ENCODE measurements at places on chromosomes 7 and 10.

GRCh38 chr7:152132812-152133211, 107.3 kb downstream of the GALNT11 start:
- DNase-seq, result no peak

DNA sequence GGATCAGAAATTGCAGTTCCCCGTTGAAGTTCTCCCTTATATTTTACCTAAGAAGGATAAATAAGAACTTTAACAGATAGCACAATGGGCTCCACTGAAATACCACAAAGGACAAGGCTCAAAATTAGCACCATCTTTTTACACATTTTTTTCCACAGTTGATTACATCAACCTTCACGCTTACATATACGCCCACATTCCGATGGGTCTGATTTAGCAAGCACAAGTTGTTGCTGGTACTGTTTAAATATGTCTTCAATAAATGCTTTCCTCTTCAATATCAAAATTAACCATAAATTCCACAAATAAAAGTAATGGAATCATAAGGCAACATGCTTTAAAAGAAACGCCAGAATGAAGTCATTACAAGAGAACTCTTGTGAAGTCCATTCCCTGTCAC, 79.5 kb downstream of the NEBL start:
- DNase-seq, result peak; percentile 17

DNA sequence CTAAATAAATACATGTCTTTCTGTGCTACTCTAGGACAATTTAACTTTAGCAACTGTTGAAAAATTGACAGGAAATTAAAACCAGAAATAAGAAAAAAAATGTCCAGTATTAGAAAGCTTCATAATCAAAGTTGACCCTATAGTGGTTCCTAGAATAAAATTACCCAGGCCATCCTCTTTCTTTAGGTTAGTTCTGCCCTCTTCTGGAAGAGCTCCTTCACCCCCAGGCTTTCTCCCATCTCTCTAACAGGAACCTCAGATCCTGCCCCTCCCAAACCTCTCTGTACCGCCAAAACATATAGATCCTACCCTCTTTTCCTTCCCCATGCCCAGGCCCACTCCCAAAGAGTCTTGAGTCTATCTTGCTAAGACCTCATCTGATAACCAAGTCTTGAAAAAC, 159.4 kb upstream of the CDK1 start:
- DNase-seq, result no peak

DNA sequence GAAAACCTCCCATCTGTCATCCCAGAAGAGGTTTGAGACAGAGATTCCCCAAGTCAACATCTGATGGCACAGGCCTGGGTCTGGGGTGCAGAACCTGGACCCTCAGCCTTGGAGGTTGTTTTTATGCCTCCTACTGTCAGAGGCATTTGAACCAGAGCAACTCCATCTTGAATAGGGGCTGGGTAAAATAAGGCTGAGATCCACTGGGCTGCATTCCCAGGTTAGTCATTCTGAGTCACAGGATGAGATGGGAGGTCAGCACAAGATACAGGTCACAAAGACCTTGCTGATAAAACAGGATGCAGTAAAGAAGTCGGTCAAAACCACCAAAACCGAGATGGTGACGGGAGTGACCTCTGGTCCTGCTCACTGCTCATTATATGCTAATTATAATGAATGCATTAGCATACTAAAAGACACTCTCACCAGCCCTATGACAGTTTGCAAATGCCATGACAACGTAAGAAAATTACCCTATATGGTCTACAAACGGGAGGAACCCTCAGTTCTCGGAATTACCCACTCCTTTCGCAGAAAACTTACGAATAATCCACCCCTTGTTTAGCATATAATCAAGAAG, 92.0 kb downstream of the ITGA8 start:
- DNase-seq, result no peak

DNA sequence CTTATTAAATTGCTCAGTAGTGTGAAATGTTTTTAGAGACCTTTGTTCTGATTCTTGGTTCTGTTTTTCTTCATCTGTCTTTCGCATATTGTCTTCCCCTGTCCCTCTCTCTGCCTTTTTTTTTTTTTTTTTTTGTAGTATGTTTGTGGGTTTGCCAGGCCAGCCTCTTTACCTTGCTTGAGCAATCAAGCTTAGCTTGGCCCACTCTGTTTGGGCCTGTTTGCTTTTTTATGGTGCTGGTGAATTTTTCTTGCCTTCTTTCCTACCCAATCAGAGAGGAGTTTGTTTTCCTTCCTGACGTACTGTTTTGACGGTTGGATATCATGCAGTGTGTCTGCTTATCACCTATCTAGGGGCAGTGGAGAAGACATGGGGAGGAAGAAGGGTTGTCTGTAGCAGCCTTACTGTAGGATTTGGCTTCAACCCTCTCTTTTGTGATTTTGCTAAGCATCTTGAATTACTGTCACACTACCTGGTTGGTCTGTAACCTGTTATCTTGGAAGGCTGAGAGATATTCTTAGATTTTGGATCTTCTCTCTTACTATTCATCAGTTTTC, 64.0 kb downstream of the BBS9 start:
- no peak for DNase-seq

- DNase-seq, result no peak
Measured at GRCh38 chr10:44589181-44589943, 204.5 kb upstream of the CXCL12 start.

DNA sequence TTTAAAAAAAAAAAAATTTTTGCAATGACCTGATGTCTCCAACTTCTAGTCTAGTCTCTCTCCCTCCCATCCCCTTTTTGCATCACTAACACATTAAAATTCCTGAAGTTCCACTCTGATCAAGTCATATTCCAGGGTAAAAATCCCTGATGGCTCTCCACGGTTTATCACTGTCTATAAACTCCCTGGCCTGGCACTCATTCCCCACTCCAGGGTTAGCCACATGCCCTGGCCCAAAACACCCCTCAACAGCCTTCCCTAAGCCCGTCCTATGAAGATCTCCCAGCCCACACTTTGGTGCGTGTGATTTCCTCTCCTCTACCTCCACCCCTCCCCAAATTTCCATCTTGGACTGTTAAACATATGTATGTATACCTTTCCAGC, 125.4 kb downstream of the JAZF1 start:
- DNase-seq, result peak; percentile 75

DNA sequence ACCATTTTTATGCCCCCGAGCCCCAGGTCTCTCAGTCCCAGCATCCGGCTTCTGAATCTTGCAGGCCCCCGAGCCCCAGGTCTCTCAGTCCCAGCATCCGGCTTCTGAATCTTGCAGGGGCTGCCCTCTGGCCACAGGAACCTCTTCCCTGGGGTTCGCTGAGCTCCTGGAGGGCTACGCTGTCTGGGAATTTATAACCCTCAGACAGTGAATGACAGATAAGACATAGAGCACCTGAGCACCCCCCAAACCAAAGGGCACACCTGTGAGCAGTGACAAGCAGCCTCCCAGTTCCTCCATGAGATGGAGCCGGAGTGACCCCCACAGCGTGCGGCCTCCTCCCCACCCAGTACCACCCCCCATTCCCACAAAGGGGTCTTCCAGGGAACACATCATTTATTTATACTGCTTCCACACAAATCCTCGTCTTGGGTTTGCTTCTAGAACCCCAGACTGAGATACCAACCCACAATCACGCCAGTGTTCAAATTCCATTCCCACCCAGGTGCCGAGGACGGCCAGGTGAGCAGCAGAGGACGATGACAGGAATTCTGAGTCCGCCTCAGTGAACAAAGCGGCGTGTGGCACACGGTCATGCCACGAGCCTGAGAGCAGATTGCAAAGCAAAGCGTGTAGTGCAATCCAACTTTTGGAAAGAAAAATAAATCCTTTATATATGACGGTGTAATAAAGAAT, 57.7 kb upstream of the FAM20C start:
- no peak for DNase-seq

- no peak for DNase-seq
Measured at GRCh38 chr7:149214020-149214720, 18.8 kb downstream of the ZNF282 start.

GRCh38 chr7:103686064-103686463, 240.1 kb upstream of the SLC26A5 start:
- no peak for DNase-seq

GRCh38 chr7:5703572-5704533, 77.6 kb downstream of the RNF216 start:
- DNase-seq, result no peak

DNA sequence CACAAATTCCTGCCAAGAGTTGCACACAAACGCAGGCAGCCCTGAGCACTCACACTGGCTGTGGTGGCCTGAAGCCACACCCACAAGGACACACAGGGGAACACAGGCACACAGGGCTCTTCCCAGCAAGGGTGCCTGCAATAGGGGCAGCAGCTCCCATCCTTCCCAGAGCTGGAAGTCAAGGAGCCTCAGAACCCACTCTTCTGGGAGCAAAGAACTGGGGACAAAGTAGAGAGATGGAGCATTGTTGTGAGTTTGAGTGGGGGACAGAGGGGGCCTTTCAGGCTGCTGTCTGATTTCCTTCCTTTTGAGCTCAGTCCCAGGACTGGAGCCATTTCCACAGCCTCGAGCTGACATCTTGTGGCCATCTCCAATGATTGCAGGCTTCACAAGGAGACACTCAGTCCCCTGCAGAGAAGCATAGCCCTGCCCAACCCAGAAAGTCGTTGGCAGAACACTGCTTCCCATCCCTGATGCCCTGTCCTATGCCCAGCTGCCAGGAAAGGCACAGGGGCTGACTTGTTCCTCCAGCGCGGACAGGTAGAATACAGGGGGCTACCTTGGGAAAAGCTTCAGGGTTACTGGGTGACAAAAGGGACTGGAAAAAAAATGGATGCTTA, 34.4 kb upstream of the SLF2 start:
- peak; percentile 81 for DNase-seq

- no peak for DNase-seq
Measured at GRCh38 chr7:99428972-99429566, 9.5 kb downstream of the PTCD1 start.

DNA sequence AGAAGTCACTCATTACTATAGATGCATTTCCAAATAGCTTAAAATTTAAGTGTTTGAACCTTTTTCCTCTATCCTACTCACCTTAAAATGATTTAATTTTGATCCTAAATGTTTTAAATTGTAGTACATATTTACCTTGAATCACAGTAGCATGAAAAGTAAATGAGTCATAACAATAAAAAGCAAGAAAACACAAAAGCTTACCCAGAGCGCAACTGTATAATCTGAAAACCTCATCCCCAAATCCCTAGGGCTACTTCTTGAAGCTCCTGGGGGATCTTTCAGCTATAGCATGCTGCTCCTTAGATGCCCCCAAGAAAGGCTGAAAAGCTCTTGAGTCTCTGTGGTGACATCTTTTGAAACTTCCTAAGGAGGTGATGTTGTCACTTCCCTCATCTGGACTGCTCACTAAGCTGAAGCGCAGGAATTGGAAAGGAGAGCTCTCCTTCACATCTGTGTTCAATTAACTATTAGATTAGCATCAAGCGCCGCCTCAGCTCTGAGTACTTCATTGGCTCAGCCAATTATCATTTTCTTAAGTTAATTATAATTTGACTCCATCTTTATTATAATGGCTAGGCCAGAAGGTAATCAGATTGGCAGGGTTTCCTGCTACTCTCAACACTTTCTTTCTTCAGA, 60.2 kb downstream of the SEMA3E start:
- no peak for DNase-seq

DNA sequence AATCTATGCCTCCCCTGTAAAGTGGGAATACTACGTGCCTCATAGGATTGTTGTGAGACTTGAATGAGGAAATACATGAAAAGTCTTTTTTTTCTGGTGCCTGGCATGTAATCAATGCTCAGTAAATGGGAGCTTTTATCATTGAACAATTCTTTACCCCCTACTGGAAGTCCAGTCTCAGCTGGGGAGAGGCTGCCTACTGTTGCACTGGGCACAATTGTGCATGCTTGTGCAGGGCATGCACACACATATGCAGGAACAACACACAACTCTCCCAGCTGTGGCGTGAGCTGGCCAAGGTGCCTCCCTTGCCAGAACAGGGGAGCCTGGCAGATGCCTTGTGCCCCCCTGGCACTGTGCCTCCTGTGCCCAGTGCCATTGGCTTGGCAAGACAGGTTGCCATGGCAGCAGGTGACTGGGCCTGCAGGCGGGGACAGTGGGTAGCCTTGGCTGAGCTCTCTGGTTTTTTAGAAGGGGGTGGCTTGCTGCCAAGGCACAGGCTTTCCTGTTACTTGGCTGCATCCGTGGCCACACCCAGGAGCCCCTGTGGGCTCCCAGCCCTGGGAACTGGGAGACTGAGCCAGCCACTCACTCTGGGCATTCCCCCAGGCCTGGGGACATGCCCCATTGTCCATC, 16.1 kb upstream of the PALD1 start:
- DNase-seq, result peak; percentile 52

- DNase-seq, result no peak
Measured at GRCh38 chr7:111370002-111370401, 192.3 kb downstream of the IMMP2L start.

DNA sequence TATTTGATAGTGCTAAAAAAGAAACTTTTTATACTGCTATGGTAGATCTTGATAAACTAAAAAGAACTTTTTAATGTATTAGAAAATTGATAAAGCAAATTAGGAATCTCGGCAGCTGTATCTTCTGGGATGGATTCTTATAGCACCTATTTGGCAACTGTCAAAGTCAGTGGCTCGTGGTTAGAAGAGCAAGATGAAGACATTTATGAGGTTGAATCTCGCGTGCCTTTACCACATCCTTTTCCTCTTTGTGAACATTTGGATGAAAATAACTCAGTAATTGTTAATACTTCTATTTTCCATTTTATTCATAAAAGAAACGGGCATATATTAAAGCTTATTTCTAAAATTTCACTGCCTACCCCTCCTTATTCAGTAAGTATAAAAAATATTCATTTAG, 76.2 kb downstream of the CYP51A1 start:
- DNase-seq, result no peak

- no peak for DNase-seq
Measured at GRCh38 chr10:50439187-50439586, 184.6 kb downstream of the SGMS1 start.

DNA sequence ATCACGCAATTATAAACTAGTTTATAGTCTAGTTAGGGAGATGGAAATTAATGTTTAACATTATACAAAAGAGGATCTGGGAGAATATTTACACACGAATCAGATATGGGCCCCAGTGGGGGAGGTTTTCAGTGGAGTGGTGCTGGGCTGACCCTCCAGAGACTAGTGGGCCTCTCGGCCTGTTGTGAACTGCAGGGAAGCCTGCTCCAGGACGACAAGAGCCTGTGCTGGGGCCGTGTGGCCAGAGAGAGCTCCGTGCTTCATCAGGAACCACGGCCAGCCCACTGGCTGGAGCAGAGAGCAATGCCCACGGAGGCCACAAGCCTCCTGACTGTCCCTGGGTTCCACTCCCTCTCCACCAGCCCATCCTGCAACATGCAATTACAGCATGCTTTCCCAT, 11.3 kb upstream of the ESYT2 start:
- no peak for DNase-seq

DNA sequence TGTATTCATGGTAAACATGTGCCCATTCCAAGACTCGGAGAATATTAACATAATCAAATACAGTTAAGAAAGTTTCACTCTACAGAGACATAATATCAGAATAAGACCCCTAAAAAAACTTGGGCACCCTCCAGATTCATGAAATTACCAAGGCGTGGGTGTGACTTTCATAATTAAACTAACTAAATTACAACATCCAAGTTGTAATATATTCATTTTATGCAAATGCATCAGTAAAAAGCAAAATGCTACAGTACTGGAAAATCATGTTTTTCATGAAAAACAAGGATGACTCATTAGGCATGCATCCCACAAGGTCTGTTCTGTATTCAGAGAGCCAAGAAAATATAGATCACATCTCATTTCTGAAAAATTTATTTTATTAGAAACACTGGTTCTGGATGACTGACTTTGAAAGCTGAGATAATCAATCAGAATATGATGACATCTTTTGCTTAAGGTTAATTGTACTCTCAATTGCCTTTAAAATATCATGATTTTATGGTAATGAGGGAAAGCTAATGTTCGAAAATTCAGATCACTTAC, 248.8 kb upstream of the SMIM30 start:
- no peak for DNase-seq

GRCh38 chr7:30304177-30304884, 19.9 kb downstream of the ZNRF2 start:
- DNase-seq, result no peak

All from fibroblast of skin of back (primary cell).